ENCODE measurements at places on chromosomes 13 and 19.

GRCh38 chr13:61664801-61665705, 249.4 kb upstream of the PCDH20 start:
- DNase-seq: no peak

DNA sequence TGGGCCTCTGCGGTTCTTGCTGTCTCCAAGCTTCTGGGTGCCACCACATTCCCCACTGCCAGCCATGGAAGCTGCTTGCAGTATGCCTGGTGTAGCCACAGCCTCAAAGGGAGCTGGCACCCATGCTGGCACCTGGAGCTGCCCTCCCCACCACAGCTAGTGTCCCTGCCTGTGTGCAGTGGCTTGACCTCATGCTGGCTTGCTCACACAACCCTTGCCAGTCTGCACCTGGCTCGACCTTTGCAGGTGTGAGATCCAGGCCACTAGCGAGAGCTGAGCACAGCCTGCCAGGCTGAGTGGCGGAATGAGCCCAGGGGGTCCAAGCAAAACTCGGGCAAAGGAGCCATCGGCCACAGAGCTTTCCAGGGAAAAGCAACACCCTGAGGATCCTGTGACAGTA, 236.7 kb upstream of the CSNK1A1L start:
- DNase-seq: no peak

DNA sequence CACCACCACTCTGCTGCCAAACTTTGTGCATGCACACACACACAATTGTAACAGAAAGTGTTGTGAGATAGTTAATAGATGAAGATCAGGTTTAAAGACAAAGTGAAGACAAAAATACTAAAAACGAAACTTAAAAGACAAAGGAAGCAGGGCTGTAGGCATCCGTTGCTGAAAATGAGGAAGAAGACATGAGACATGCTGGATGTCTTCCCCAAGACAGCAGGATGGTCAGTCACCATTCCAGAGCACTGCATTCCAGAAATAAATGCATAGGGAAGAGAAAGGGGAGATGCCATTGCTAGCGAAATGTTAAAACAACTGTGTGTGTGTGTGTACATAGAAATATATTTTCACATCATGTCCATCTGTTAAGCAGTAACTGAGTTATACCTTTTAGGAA, 520.1 kb downstream of the SUCLA2 start:
- DNase-seq: no peak

DNA sequence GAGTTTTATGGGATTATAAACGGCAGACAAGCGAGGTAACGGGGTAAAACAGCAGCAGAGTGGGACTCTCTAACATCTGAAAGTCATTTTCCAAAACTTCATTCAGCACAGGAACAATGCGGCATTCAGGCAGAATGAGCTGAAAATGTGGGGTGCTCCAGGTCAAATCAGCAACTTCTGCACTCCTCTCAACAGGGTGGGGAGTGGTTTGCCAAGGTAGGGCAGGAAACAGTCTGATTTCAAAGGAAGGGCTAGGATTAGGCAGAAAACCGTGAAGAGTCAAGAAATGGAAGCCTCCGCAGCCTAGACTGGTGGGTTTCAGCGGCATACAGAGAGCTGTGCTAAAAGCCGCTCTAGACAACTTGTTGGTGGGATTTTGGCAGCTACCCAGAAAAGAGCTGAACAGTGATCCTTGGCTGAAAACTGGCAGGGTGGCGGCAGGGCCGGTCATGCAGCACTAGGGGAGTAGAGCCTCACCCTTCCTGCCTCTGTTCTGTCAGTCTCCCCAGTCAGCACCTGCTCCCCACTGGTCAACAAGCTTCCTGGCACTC, 154.2 kb upstream of the KLF12 start:
- DNase-seq: no peak

- no peak for DNase-seq
Measured at GRCh38 chr19:30390356-30390988, 18.3 kb downstream of the ZNF536 start.

DNA sequence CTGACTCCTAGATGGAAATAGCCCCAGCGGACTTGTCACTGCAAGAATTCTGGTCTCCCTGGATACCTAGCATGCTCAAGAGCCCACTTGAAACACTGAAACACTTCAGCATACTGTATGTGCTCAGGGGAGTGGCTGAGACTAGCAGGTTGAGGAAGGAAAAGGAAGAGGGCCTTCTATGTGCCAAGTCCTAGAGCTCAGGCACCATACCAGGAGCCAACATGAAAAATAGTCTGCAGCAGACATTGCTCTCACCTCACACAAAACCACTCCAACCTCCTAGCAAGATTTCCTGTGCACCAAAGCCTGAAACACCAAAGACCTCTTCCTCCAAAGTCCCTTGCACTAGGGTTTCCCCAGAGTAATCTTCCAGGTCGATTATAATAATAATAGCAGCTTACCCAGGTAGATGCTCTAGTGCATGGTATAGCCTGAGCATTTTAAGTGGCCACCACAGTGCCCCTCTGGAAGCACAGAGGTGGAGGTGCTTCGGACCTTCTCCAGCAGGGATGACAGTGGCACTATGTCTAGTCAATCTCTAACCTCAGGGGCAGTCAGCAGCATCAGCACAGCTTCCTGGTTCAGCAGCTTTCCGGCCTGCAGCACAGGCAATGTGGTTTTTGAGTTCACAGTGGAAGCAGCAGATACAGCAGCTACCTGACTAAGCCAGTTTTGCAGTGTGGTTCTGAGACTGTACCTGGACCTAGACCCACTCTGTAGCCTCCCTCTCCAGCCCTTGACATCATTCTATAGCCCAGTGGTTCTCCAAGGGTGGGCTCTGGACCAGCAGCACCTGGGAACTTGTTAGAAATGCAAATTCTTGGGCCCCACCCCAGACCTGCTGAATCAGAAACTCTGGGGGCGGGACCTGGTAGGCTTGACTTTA, 45.6 kb upstream of the UBE2L5 start:
- no peak for DNase-seq

GRCh38 chr13:97492684-97493371, 58.9 kb downstream of the RAP2A start:
- DNase-seq: no peak

DNA sequence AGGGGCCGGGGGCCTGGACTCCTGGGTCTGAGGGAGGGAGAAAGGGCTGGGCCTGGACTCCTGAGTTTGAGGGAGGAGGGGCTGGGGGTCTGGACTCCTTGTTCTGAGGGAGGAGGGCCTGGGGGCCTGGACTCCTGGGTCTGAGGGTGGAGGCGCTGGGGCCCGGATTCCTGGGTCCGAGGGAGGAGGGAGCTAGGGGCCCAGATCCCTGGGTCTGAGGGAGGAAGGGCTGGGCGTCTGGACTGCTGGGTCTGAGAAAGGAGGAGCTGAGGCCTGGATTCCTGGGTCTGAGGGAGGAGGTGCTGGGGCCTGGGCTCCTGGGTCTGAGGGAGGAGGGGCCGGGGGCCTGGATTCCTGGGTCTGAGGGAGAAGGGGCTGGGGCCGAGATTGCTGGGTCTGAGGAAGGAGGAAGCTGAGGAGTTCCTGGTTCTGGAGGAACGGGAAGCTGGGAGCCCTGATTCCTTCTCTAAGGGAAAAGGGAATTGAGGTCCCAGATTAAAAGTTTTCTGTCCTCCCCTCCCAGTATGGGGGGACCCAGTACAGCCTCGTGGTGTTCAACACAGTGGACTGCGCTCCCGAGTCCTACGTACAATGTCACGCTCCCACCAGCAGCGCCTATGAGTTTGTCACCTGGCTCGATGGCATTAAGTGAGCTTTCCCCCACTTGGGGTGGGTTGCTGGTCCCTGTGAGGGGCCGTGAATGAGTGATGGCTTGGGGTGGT, 721 bp downstream of the MED25 start:
- DNase-seq: no peak

DNA sequence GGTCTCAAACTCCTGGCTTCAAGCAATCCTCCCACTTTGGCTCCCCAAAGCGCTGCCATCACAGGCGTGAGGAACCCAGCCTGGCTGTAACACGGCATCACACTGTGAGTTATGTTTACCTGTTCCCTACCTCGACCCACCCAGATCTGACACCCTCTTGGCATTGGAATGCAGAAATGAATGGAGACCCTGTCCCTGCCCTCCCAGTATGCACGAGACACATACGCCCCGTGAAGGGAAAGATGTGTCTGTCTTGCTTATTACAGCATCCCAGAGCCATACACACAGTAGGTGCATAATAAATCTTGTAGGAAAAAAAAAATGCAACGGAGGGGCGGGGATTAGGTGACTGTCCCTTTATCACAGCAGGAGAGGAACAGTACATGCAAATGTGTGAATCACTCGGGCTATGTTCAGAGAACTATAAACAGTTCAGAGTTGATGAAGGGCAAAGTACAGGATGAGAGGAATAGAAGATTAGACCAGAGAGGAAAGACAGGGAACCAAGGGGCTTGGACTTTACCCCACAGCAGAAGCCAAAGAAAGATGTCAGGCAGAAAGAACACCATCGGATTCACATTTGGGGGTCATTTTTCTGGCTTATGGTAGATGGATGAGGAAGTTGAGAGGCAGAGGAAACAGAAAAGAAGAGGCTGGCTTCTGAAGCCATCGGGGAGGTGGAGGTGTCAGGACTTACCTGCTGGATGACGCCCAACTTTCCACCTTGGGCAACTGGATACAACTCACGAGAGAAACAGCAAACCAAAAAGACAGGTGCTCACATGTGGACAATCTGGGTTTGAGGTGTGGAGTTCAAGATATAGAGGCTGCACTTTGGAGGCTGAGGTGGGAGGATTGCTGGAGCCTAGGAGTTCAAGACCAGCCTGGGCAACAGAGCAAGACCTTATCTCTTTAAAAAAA, 94.3 kb downstream of the INSR start:
- no peak for DNase-seq

DNA sequence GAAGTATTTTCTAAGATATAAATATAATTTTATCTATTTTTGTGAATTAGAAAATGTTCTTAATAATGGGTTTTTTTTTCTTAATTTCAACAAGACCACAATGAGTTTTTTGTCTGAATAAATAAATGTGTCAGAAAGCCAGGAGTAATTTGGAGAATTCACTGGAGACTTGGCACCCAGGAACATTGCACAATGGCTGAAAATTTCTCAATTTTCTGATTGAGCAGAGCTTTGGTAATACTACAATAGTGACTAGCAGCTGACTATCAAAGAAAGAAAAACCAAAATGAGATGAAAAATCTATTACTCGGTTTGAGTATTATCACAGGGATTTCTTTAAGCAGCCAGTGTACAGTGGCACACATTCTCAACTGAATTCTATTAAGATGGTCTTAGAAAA, 394.4 kb upstream of the PCDH20 start:
- no peak for DNase-seq

DNA sequence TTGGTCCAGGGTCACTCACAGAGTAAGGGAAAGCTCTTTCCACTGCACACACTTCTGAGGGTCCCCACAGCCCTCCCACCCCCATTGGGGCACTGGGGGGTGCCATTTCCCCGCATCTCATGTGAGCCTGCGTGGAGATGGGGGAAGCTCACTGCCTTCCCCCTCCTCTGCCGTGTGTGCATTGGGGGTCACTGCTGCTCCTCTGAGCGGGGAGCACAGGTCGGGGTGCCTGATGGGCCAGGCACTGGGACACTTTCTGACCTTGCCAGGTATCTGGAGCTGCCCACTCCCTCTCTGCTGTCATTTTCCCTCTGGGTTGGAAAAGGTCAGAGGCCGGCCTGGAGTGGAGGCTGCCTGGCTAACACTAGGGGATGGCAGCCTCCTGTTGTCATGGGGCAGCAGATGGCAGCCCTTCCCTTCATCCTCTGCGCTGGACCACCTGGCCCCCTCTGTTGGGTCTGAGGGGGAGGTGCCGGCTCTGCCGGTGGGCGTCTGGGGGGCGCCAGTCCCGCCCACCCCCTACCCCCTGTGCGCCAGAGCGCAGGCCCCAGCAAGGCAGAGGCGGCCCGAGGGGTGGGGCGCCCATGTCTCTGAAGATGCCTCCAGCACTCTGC, 9.1 kb downstream of the SSBP4 start:
- DNase-seq: no peak

DNA sequence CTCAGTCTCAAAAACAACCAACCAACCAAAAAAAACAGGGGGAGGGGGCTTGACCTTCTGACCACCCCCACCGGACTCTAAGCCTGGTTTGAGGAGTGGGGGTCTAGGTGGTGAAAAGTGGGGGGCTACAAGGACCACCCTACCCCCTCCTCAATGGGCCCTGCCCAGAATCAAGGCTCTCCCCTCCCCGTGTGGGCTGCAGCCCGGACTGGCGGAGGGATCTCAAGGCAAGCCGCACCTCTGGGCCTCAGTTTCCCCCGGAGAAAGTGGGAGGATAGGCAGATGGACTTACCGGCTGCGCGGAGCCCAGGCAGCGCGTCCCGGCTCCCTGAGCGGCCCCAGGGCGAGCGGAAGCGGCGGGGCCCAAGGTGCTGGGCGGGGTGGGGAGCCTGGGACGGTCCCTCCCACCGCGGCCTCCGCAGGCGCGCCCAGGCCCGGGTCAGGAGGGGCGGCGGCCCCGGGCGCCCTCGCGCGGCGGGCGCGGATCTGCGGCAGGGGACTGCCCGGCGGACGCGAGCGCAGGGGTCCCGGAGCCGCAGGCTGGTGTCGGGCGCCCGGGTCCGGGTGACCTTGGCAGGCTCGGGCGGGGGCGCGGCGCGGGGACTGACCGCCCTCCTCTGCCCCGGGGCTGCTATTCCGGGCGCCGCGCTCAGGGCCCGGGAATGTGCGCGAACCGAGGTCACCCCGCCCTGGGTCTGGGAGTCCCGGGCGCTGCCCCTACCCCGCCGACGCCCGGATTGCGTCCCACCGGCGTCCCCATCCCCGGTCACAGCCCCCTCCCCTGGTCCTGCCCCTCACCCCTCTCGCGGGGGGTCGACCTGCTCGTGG, at the start of gene ADAMTSL5:
TSS of gene ADAMTSL5 (minus strand) at position 349 of the 828 bp plus-strand sequence. CDS start 2,076 bp downstream, outside the sequence.
- no peak for DNase-seq

DNA sequence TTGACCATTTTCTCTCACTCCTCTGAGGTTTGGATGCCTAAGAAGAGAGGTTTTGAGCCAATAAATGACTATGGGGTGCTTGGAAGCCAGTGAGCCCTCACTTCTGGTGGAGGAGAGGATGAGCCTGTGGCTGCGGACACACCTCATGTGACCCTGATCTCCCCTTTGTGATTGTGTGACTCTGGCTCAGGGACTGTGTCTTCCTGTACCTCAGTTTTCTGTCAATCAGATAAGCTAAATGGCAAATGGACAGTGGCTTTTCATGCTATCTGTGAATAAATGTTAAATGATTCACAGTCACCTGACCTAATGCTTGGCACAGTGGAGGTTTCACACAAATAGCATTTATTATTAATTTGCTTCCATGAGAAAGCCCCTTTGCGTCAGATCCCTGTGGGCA, 2.7 kb downstream of the PSG8 start:
- no peak for DNase-seq
